ENCODE measurements at places on chromosomes 4 and X.

GRCh38 chr4:125013891-125014290 is 300.9 kb upstream of the FAT4 start:
- no peak for DNase-seq

DNA sequence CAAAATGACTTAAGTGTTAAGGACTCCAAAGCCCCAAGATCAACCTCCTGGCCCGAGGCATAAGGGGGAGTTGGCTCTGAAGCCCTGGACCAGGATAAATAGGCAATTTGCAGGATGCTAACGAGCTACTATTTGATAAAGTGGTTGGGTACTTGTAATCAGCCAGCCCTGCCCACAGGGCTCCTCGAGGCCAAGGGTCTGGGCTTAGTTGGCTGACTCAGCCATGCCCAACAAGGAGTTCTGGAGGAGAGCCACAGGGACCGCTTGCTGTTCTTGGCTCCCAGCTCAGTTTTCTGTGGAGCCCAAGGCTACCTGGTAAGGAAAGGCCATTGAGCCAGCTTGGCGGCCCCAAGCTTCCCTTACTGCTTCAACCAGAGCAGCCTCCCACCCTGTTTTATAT is 7.8 kb downstream of the HMGB3 start:
- DNase-seq: no peak

DNA sequence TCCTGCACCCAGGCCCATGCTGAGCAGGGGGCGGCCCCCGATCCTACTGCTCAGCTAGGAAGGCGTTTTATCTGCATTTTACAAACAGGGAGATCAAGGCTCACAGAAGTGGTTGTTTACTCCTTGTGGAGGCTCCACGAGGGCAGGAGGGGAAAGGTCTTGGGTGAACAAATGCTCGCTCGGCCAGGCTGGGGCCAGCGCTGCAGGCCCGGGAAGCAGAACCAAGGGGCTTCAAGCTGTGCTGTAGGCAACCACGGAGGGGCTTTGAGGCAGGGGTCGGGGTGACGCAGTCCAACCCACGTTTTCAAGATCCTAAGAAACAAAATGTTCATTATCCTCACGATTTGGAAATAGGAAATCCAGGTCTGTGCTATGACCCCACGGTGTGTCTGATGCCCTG is 125.8 kb downstream of the HMX1 start:
- no peak for DNase-seq

GRCh38 chr4:184097241-184097605 is 120.5 kb downstream of the ENPP6 start:
- DNase-seq: no peak

GRCh38 chrX:57329008-57329407 is 42.5 kb downstream of the FAAH2 start:
- DNase-seq: no peak

- DNase-seq: no peak
These were observed 285.1 kb upstream of the FMR1 start for GRCh38 chrX:147626605-147627004.

- DNase-seq: no peak
These were observed 12.8 kb upstream of the ELOVL6 start for GRCh38 chr4:110211007-110211769.

GRCh38 chr4:56296526-56296925 is 90.8 kb downstream of the AASDH start:
- DNase-seq: no peak

GRCh38 chr4:113760094-113760794 is 1.3 kb downstream of the CAMK2D start:
- no peak for DNase-seq

Data from stimulated activated CD8-positive, alpha-beta memory T cell treated with anti-CD3 and anti-CD28 coated beads, Interleukin-4, amount 100 ng/mL, for 1 hour (primary cell).